ENCODE measurements at places on chromosomes 5 and 9.

DNA sequence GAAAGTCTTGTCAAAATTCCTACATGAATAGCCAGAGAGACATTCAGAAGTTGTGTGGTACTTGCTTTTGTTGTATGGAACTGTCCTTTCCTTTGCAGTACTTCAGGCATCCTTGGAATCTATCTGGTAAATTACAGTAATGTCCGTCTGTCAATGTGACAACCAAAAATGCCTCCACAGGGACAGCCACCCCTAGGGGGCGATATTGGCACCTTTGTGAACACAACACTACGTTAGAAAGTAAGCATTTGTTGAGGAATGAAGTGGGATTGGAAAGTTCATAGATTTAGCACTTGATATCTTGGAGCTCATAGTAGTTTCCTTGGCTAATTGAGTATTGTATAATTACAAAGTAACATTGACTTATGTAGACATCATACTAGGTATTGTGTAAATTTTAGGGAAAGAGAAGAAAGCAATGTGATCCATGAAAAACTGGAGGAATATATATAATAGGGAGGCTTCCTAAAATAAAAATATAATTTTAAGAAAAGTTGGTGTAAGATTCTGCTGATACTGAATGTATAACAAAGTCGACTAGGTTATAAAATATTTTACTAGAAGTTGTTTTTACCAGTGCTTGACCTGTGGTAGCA is 32.7 kb downstream of the TMEFF1 start:
- peak; percentile 71 for DNase-seq

GRCh38 chr9:106922026-106922425 is 59.1 kb downstream of the ZNF462 start:
- no peak for DNase-seq

- no peak for DNase-seq
Observed at GRCh38 chr5:74396913-74397622, 243.5 kb downstream of the ENC1 start.

DNA sequence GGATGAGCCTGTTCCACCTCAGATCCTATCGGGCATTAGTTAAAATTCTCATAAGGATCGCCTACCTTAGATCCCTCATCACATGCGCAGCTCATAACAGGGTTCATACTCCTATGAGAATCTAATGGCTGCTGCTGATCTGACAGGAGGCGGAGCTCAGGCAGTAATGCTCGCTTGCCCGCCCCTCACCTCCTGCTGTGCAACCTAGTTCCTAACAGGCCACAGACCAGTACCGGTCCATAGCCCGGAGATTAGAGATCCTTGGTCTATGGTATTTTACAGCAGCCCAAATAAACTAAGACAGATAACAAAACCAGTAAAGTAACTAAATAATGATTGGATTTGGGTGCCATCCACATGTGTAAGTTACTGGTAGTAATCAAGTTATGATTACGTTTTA is 17.5 kb downstream of the GOLPH3 start:
- peak; percentile 25 for DNase-seq

DNA sequence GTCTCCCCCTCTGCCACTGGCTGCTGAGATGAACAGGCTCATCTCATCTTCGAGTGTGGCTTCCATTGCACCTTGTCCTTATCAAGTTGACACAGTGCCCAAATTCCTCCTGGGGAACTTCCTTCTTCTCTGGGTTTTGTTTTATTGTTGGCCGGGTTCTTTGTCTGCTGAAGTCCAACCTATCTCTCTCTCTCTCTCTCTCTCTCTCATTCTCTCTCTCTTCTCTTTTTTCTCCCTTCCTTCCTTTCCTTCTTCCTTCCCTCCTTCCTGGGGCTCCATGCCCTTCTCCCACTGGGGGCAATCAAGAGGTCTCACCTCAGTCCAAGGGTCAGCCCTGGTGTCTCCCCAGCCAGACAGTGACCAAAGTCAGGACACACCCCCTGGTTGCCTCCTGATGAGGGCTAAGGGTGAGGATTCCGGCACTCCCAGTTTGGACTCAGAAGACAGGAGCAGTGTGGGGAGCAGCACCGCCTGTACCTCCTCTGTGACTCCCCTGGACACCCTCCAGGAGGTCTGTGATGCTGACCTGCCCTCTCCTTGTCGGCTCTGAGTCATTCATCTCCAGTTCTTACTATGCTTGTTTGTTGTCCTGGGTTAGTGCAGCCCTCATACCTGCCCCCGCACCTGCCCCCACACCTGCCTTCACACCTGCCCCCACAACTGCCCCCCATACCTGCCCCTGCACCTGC is 30.7 kb downstream of the KCNT1 start:
- no peak for DNase-seq

- DNase-seq, result peak; percentile 20
Observed at GRCh38 chr5:72036951-72037350, 70.3 kb upstream of the MAP1B start.

DNA sequence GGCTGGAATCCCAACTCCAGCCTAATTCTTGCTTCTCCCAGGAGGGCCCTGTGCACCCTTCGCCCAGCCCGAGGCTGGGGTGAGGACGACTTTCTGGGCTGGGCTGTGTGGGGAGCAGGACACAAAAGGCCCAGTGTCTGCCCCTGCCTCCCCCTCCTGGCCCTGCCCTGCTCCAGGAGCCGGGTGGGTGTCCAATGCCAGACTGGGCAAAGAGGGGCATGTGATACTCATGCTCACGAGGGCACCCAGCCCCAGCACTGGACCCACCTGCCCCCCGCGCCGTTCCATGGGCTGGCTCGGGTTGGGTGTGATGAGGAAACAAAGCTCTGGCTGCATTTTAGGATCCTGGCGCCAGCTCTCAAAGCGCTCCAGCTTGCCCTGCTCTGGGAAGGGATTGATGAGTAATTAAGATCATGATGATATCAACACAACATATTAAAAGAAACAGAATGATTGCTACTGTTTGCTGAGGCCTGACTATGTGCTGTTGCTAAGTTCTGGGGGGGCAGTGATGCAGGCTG is 30.7 kb downstream of the LHX2 start:
- no peak for DNase-seq

GRCh38 chr5:167969998-167970397 is 321.4 kb upstream of the WWC1 start:
- no peak for DNase-seq

DNA sequence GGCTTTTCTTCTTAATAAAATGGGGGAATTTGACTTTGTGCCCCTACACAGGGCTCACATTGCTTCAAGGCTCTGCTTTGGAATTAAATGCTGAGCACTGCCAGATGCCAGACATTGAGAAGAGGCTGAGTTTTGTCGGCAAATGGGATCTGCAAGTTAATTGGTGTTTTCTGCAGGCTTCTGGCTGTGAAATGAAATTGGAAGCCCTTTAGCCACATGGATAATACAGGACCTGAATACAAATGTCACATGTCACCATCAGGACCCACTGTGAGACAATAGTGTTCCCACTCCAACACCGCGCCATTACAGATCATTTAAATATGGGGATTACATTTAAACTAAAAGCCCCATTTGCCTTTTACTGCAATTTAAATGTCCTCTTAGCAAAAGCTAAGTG is 164.4 kb downstream of the ZSWIM6 start:
- peak; percentile 82 for DNase-seq

GRCh38 chr5:6557807-6558575 is 74.9 kb downstream of the NSUN2 start:
- no peak for DNase-seq

- no peak for DNase-seq
Observed at GRCh38 chr9:111961575-111961974, 65.0 kb downstream of the UGCG start.

- DNase-seq, result no peak
Observed at GRCh38 chr5:68415177-68416085, 199.9 kb downstream of the PIK3R1 start.

DNA sequence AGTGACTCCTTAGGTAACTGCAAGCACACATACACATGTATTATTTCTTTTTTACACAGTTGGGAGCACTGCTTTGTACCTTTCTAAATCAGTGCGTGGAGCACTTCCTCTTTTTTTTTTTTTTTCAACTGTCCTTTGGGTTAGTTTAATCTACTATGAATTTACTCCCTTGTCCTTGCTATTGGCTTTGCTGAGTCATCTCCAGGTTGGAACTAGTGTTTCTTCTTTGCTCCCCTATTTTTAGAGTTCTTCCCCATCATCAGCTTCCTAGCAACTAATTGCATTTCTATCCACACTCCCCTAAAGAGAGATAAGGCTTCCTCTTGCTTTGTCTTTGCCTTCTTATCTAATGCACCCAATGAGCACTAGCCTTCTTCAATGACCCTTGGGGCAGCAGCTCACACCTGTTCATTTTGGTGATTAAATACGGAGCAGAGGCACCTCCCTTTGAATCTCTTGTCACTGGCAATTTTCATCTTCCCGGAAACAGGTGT is 24.3 kb downstream of the S100Z start:
- no peak for DNase-seq

DNA sequence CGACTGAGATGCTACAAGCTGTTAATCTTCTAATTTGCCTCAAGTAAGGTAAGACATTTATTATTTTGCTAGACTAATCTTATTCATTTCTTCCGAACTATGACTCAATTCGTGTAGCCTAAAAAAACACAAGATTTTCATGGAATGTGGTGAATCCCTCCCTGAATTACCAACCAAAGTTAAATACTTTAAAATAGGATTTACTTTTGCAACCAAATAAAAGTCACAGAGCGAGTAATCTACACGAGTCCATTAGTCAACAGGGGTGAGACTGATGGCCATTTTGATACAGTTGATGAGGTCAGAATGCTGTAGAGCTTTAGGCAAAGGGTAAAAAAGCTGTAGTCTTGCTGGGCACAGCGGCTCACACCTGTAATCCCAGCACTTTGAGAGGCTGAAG is 13.1 kb upstream of the BNC2 start:
- DNase-seq, result no peak

GRCh38 chr9:107784235-107784958 is 294.8 kb upstream of the KLF4 start:
- no peak for DNase-seq

DNA sequence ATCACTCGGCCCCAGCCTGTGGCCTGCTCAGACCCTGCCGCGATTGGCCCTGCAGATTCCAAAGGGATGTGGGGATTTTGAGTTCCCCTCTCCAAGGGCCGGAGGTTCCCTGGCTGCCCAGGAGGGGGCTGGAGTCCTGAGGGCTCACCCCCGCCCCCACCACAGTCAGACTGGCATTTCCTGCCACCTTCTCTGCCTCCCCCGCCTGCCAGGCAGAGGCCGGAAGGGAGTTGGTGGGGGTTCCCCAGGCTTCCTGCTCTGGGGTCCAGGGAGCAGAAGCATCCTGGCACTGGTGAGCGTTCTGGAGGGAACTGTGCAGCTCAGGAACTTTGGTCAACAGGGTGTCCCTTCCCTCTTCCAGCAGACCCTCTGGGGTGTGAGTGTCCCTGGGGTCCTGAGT is 70.6 kb downstream of the RXRA start:
- no peak for DNase-seq

DNA sequence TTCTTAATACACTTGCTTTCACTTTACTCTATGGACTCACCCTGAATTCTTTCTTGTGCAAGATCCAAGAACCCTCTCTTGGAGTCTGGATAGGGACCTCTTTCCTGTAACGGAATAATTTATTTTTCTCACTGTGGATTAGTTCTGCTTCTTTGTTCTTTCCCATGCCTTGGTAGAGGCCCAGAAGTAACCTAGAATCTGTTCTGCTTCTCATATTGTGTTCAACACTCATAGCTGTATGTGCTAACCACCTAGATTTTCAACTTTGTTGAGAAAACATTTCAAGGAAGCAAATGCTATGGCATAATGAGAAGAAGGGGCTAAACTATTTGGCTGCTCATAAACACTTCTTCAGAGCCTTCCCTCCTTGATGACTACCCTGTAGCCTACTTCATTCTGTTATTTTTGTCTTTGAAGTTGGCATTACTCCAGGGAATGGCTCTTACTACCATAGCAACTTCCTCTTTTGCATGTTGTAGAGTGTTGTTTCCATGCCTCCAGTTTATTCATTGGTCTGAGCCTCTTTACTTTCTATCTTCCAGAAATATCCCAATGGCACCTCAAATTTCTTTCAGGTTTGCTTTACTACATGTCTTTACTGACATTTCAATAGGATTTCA is 74.3 kb downstream of the KIAA0825 start:
- DNase-seq, result no peak

GRCh38 chr9:121819428-121820231 is 168.2 kb downstream of the DAB2IP start:
- peak; percentile 75 for DNase-seq

DNA sequence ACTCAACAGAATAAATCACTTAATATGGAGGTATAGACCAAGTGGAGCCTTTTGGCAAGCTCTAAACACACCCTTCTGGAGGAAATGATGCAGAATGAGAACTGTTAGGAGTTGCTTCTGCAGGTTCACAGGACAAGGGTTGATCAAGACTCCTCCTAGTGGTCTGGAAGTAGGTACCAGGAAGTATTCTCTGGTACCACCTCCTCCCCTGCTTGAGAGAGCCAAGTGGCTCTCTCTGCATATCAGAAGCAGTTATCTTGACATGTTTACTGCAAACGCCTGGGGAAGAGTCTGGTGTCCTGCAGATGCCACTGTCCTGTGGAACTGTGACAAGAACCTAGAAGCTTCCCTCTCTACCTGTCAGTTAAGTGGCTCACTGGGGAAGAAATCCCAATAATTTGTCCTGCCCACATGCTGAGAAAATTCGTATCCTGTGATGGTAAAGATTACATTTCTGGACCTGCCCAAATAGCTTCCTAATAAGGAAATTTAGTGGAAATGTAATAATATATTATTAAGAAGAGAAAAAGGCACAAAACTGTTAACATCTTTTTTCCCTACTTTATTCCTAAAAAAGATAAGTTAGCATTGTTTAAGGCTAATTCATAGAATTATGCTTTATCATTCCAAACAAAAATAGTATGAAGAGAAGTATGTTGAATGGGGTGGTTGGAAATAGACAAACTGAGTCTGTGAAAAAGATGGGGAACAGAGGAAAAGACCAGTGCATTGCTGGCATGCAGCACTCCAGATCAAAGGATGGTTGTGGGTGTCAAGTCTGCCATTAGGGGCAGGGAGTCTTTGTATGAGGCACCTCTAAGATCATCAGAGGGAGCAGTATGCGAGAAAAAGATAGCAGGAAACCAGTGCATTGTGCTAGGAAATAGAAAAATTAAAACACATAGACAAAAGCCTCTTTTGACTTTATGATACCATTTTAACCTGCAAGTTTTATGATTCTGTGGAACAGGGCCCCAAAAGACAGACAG is 118.8 kb downstream of the CDC42SE2 start:
- DNase-seq, result peak; percentile 66

DNA sequence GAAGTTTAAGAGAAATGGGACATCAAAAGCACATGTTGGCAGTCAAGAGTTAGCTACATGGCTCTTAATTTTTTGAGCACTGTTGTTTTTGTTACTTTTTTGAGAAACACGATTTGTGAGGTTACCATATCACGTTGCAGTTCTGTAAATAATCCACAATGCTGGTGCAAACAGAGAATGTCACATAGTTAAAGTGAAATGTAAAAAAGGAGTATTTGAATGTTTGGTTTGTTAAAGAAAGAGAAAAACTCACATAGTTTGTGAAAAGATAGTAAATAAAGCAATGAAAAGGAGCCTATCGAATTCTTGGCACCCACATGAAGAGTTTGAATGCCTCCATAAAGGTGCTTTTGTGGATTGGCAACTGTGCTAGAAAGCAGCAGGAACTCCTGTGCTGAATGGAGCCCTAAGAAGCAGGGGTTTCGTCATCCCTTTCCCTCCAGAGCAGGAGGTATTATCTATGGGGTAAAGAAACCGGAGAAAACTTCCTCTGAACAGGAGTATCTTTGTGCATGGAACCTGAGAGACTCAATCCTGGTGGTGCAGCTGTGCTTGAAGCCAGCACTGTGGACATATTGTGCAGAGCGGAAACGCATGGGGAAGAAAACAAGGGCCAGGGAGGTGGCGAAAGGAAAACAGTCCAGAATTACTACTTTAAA is 148.5 kb upstream of the OTULINL start:
- peak; percentile 49 for DNase-seq

GRCh38 chr9:125655691-125656410 is 51.2 kb downstream of the MAPKAP1 start:
- peak; percentile 47 for DNase-seq
